ENCODE measurements at places on chromosomes 3 and 15.

DNA sequence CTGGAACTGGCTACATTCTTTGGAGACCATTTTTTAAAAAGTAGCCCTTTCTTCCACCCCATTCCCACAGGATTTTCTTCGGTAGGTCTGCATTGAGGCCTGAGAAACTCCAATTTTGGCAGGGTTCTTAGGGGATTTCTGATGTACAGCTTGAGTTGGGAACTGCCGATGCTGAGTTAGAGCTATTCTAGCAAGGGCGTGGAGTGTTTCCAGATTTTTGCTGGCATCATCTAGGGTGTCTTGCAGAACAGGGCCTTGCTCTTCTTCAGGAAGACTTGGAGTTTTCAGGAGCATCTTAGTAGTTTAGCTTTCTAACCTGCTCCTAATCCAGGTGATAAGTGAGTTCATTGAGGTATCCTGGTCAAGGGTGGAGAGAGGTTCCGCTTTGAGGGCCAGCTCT is 41.0 kb downstream of the SV2B start:
- DNase-seq: no peak

DNA sequence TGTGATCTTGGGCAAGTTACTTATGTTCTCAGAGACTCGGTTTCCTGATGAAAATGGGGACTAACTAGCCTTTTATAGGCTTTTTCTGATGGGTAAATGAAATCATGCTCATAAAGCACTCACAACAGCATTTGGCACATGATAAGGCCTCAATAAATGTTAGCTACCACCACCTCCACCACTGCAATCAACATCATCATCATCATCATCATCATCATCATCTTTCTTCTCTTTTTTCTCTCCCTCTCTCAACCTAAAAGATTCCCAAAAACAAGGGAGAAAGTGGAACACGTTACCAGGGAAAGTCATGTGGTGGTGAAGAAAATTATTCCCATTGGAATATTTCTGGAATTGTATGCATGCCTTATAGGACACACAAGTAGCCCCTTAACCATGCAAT is 33.6 kb upstream of the FEZF2 start:
- DNase-seq: no peak

DNA sequence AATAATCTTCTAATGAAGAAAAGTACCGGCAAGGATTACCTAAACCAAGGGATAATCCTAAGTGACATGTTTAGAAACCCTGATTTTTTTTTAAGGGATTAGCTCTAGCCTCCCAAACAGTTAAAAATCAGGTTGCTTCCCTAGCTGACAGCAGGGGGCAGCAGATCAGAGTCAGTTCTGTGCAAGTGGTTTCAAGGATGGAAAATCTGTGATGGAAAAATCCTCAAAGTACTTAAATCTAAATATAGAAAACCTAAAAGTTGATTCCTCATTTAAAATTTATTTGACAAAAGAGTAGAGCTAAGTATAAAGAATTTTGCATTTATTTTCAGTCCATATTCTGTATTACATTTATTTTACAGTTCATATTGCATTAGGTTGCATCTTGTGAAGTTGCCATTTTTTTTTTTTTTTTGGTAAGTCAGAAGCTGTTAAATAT is 107.6 kb downstream of the PEX5L start:
- peak; percentile 12 for DNase-seq

DNA sequence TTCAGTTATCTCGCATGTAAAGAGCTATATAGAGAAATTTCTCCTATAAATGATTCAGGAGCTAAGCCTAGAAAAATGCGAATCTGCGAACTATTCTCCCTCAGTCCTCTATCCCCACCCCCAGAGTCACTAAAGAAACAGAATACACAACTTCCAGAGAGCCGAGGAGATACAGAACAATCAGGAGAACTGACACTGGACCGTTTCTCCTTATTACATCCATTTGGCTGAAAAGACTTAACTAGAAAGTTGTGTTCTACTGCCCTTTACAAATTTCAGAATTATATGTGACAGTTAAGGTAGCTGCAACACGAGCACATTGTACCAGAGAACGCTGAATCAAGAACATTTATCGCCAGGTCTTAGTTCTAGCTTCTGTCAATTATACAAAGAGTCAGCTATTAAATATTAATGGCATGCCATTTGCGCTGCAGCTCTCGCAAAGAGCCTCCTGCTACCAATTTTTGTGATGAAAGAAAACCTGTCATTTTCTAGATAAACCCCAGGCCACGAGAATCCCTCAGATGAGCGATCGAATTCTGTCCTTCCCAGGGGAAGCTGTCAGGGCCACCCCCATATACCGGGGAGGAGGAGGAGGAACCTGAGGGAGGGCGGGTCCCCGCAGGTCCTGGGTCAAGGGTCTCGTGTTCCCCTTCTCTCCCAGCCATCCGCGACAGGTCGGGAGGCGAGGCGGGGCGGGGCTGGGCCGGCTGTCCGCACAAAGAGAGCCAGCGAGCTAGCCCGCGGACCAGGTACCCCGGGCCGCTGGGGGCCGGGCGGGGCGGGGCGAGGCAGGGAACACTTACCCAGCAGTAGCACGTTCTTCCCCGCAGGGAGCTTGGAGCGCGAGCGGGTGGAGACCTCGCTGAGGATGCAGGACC is 878 bp downstream of the DYNC1LI1 start:
- peak; percentile 48 for DNase-seq

DNA sequence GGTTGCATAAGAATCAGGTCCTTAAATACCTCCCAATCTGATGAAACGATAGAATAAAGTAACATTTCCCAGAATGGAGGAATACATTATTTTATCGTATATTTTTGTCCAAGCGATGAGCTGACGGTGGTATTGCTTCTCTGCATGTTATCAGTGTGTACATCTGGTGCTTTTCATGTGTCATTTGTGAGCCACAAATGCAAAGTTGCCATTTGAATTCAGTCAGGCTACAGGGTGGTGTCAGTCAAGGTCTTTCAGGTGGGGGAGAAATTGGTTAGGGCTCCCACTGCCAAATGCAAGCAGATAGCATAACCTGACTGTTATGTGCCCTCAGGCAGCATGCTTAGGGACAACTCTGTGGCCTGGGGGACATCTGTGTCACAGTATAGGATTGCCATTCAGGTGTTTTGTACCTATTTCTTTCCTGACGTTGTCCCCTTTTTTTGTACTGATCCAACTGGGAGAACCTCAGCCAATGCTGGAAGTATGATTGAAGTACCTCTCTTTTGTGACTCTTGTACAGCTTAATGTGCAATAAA is 26.5 kb upstream of the TIMP4 start:
- no peak for DNase-seq

GRCh38 chr15:73982222-73982962 is 9.7 kb downstream of the STOML1 start:
- DNase-seq: peak; percentile 68

DNA sequence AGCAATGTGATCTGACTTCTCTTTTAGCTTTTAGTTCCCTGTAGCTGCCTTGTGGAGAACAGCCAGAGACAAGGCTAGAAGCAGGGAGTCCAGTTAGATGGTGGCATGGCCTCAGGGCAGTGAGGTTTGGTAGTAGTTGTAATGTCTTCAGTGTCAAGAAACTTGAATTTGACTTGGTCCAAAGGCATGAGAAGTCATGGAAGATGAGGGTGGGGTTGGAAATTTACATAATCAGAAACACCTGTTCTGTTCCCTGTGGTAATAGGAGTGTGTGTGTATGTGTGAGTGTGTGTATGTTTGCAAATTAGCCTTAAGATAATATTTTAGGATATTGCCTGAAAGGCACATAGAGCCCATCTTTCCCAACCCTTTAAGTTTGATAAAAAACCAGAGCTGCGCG is 55.2 kb upstream of the GCNT3 start:
- no peak for DNase-seq

- no peak for DNase-seq
These were observed 175.7 kb downstream of the STAG1 start for GRCh38 chr3:136576279-136577009.

DNA sequence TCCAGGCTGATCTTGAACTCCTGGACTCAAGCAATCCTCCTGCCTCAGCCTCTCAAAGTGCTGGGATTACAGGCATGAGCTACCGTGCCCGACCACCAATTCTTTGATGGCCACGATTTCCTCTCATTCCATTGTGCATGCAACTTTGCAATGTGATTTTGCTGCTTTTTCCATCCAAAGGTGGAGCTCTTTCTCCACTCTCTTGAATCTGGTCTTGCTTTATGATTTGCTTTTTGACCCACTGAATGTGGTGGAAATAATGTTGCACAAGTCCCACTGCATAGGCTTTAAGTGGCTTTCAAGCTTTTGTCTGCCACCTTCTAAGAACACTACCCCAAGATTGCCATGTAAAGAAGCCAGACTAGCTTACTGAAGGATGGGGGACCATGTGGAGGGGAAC is 10.6 kb downstream of the RPS27L start:
- DNase-seq: no peak

DNA sequence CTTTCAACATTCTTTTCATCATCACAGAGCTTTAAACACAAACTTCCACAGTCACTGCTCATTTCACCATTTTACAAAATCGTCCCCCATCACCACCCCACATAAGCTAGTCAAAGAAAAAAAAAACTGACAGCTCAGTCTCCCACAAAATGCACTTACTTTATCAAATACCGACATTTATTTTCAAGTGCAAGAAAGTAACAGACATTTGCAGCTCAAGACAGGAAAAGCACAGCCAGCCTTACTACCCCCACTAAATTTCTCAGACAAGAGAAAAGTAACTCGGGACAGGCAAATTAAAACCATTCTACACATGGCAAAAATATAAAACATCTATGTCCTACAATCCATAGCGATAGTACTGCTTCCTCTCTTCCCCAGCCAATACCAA is 402.4 kb downstream of the SHQ1 start:
- no peak for DNase-seq

- DNase-seq: no peak
These were observed 49.2 kb downstream of the CTDSPL start for GRCh38 chr3:37910671-37911400.

- DNase-seq: no peak
These were observed 83.8 kb upstream of the PPIB start for GRCh38 chr15:64246364-64247189.

GRCh38 chr15:64993290-64993689 is 3.6 kb upstream of the SPG21 start:
- no peak for DNase-seq

GRCh38 chr3:80542456-80542855 is 774.7 kb upstream of the ROBO1 start:
- DNase-seq: no peak

GRCh38 chr3:121957674-121958415 is 63.6 kb downstream of the SLC15A2 start:
- no peak for DNase-seq

DNA sequence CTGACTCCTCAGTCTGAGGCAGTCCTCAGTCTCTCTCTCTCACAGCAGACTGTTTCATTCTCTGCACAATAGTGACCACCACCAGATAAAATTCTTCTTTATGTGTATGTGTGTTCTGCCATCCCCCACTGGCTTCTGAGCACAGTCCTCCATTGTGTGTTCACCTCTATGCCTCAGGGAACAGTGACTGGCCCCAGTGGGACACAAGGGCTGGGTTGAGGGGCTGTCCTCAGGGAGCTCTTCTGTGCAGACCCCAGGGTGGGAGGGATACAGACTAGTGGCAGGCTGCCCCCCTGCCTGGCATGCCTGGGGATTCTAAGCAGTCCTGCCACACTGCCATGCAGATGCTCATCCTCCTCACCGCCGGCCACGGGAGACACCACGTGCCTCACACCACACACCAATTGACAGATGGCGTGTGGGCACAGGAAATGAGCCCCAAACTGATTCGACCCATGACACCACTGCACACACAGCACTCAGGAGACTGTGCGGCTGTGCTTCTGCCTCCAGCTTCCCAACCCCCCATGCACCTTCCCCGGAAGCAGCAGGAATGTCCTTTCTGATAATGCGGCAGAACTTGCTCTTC is 237.6 kb upstream of the CHRNA7 start:
- no peak for DNase-seq

GRCh38 chr3:58998476-58999117 is 51.2 kb downstream of the CFAP20DC start:
- DNase-seq: no peak

All from mucosa of gallbladder (tissue), 1 donor.